ENCODE measurements at places on chromosomes 2 and 18.

DNA sequence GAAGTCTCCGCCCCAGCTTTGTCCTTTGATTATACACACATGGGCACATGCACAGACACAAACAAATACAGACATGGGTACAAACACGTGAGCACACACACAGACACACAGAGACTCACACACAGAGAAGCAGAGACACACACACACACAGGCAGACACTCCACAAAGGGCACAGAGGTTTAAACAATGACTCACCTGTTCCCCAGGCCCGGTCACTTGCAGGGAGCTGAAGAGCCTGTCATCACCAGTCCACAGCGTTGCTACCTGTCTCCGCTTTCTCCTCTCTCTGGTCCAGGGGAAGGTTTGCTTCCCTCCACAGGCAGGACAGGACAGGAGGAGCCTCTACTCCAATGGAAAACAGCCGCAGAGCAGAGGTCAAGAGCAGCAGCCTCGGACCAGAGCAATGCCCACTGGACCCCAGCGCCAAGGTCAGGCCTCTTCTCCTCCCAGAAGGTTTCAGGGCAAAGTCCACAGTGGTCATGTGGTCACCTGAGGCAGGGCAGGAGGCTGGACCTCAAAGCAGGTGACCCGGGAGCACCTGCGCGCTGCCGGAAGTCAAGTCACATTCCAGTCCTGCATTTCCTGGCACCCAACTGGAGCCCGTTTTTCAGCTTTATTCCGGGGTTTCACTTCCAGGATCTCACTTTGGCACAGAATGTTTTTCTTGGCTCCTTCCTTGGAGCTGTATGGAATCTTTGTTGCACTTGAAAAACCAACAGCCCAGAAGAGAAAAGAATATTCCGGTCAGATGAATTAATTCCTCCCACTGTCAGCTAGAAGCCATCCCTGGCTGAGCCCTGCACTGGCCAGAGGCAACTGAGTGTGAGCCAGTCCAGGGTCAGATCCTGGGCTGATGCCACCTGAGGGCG lies at the start of gene RAB17:
RAB17 (minus strand) TSS at position 463 of the 869 bp plus-strand sequence. CDS start 4,580 bp downstream, outside the sequence.
- DNase-seq: peak; percentile 61

DNA sequence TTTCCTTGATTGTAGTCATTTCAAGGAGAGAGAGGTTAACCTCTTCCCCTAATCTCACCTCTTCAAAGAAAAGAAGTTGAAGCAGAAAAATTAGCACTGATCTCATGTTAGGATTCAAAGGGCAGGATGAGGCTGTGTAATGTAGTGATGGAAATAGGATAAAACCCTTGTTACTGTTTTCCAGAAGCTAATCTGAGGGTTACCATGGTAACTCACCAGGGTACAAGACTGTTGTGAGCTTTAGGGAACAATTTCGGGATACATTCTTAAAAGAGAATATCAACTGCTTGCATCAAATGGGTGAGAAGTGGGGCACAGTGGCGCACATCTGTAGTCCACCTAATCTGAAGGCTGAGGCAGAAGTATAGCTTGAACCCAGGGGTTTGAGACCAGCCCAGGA lies 64.9 kb upstream of the SLC39A10 start:
- no peak for DNase-seq

DNA sequence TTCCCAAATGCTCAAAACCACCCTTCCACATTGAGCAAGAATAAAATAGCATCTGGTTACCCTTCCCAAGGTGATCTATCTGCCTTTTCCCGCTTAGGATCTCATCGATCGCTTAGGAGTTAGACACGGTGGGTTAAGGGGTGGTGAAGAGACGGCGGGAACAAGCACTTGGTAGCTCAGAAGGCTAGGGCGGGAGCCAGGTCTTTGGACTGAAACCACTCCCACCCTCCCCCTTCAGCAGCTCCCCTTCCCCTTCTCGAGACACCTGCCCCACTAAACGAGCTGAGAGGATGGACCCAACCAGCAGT lies 513 bp downstream of the THOC1 start:
- peak; percentile 55 for DNase-seq

- DNase-seq: no peak
Observed at GRCh38 chr2:177533253-177533652, 140.7 kb downstream of the AGPS start.

GRCh38 chr2:186256540-186256939 lies 229.5 kb upstream of the ZC3H15 start:
- peak; percentile 21 for DNase-seq

- DNase-seq: peak; percentile 17
Observed at GRCh38 chr2:127293386-127293747, 577 bp downstream of the ERCC3 start.

DNA sequence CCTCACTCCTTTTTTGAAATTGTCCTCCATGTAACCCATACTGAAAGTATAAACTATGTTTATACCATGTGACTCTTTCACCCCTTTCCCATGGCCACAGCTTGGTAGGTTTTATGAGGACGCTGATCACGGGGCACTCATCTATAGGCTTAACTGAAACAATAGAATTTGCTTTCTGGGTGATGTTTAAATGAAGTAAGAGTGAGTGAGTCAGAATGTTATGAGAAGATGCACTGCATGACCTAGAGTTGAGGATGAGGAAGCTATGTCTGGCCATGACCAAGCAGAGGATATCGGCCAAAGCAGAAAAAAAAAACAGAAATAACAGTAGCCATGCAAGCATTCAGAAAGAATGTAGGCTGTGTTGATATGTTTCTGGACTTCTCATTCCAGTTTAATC lies 34.9 kb downstream of the SCN1A start:
- peak; percentile 2 for DNase-seq

DNA sequence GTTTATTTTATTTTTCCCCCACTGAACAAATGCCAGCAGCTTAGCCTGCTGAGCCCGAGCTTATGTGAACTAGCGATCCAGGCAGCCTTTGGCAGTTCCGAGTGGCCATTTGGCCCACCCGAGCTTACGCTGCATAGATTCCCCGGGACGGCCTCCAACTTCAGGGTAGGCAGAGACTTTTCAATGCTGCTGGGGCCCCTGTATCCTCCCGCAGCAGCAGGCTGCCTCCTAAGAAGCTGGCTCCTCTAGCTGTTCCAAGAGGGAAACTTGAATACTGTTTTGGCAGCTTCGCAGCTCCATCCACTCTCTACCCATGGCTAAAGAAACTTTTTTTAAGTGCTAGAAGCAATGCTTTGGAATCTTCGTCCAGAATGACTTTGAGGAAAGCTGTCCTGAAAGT lies 295.2 kb downstream of the SS18 start:
- no peak for DNase-seq

GRCh38 chr2:175984846-175985245 lies 17.2 kb downstream of the LNPK start:
- no peak for DNase-seq

DNA sequence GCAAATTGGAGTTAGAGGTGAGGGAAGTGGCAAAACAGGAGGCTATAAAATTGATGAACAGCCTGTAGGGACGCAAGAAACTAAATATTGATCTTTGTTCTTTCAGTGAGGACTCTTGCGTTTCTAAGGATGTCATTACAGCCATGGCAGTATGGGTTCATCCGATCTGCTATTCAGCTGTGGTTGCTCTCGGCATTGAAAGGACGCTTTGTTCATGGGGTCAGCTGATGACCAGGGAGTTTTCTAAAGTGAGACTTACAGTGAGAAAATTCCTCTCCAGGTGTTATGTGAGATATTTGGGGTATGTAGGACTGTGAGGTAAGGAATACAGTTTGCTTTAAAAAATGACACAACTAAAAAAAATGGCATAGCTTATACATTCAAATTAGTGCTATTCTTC lies 52.7 kb upstream of the PELI1 start:
- no peak for DNase-seq

DNA sequence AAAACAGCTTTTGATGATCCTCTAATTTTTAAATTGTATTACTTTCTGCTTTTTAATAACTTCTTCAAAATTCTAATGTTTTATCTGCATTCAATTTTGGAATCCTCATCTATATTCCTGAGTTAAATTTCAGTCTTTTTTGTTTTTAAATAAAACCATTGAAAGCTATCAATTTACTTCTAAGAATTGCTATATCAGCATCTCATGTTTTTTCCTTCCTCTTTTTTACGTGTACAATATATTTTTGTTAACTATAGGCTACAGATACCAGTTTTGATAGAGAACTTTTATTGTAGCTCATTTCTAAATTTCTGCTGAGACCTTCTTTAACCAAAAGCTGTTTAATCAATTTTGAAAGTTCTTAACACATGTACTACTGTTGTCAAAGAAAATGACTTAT lies 84.5 kb downstream of the SS18 start:
- no peak for DNase-seq

- DNase-seq: no peak
Observed at GRCh38 chr18:55031979-55032378, 72.7 kb upstream of the CCDC68 start.

DNA sequence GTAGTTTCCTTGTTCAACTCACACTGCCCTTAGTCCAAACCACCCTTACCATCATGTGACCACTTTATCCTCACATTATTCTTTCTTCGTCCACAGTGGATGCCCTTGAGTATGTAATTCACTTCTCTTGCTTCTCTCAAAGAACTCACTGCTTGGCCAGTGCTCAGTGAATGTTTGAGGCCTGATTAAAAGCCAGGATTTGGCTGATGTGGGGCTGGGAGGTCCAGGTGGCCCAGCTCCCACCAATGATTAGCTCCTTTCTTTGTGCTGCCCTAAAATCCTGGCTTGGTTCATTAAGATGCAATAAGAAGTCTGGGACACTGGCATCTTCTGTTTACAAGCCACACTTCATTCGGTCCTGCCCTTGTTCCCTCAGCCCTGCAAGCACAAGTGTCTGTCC lies 97.8 kb upstream of the CELF4 start:
- no peak for DNase-seq

DNA sequence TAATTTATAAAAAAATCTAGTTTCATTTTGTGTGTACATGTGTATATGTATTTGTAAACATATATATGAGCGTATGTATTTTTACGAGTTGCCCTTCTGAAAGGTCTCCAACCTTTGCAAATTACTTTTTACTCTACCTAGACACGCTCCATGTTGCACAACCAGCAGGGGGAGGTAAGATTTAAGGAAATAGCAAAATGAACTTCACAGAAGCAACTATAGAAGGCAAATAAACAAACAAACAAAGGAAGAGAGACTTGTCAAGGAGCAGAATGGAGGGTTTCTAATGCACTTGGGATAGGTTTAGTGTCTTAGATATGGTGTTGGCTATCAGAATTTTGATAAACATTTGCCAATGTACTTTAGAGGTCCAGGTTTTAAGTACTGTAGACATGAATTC lies 820.5 kb upstream of the POU3F3 start:
- DNase-seq: peak; percentile 3

GRCh38 chr18:11412811-11413210 lies 196.6 kb upstream of the SLC35G4 start:
- DNase-seq: no peak

DNA sequence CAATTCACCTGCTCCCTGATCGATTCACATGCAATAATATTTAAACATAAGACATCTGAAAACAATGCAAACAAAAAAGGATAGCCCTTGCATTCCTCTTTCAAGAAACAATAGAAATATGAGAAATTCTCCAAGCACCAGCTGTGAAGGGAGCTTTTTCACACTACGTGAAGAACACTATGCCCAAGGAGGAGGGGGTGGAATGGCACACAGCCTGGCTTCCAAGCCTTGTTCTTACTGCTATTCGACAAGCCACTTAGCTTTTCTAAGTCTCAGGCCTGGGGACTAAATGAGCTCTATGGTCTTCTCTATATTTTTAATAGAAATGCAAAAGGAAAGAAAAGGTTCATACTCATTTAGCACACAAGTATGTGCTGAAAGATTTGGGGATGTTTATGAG lies 92.2 kb upstream of the CHRNA1 start:
- DNase-seq: no peak

GRCh38 chr18:79911344-79912270 lies 39.8 kb downstream of the SLC66A2 start:
- no peak for DNase-seq

DNA sequence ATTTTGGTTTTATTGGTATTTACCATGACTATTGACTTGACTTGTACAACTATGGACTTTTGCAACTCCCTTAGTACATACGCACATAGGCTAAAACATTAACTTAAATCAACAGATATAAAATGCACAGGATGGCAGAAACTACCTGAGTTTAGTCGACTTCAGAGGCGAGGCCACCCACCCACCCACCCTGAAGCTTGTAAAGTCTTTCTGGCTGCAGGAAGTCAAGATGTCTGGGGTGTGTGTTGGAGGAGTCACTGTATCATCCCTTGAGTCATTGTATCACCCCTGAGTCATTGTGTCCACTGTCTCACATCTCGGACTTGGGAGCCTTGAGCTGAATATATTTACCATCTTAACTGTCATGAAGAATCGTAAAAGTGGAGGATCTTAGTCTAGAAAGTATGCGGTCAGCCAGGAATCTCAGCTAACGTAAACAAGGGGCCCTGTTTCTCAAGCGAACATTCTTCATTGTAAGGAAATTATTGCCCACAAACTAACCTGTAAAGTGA lies 140.0 kb upstream of the ST6GAL2 start:
- DNase-seq: no peak

- no peak for DNase-seq
Observed at GRCh38 chr2:2751715-2752315, 420.7 kb upstream of the MYT1L start.

GRCh38 chr2:126899616-126900185 lies 1.0 kb downstream of the TEX51 start:
- DNase-seq: no peak

DNA sequence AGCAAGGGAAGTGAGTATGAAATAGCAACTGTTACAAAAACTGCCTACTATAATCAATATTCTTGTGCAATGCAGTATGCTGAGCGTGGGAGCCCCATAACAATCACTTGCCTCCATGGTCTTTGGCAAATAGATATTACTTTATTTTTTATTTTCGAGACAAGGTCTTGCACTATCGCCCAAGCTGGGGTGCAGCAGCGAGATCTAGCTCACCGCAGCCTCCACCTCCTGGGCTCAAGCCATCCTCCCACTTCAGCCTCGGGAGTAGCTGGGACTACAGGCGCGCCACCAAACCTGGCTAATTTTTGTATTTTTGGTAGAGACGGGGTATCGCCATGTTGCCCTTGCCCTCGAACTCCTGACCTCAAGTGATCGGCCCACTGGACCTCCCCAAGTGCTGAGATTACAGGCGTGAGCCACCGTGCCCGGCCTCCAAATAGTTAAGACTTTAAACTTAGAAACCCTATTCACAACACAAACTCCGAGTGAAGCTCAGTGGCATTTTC lies 1.2 kb upstream of the CCNT2 start:
- no peak for DNase-seq

GRCh38 chr2:121804997-121805765 lies 49.7 kb downstream of the TSN start:
- DNase-seq: no peak

- no peak for DNase-seq
Observed at GRCh38 chr2:149000158-149000938, 38.2 kb upstream of the LYPD6B start.

- DNase-seq: no peak
Observed at GRCh38 chr2:226813148-226813701, 13.6 kb upstream of the IRS1 start.

DNA sequence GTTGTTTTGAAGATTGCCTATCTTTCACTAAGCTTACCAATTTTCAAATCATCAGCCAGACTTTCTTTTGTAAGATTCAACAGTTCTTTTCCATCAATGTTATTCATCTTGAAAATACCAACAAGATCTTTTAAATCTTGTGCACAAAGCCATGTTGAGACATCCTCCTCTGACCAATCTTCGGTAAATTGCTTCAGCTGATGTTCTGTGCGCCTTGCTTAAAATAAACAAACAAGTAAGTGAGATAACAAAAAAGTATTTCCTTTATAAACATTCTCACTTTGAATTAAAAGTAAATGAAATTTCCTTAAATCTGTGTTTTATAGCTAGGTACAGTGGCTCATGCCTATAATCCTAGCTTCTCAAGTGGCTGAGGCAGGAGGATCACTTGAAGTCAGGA lies 30.3 kb downstream of the WDSUB1 start:
- no peak for DNase-seq
